NCI-H774 (cell line): ENCODE measurements at places on chromosomes 7 and 10.

GRCh38 chr7:132580277-132580676, 4.0 kb upstream of the PLXNA4 start:
- no peak for DNase-seq

- DNase-seq = no peak
Measured at GRCh38 chr7:47056731-47057130, 525.2 kb downstream of the TNS3 start.

- no peak for DNase-seq
Measured at GRCh38 chr7:1548438-1548831, 7.6 kb downstream of the TMEM184A start.

DNA sequence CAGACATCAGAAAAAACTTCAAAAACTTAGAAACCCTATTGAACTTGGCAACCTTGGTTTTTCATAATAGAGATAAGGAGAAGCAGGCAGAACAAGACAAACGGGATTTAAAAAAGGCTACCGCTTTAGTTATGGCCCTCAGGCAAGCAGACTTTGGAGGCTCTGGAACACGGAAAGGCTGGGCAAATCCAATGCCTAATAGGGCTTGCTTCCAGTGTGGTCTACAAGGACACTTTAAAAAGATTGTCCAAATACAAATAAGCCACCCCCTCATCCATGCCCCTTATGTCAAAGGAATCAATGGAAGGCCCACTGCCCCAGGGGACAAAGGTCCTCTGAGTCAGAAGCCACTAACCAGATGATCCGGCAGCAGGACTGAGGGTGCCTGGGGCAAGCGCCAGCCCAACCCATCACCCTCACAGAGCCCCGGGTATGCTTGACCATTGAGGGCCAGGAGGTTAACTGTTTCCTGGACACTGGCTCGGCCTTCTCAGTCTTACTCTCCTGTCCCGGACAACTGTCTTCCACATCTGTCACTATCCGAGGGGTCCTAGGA, 115.3 kb downstream of the NRCAM start:
- no peak for DNase-seq

DNA sequence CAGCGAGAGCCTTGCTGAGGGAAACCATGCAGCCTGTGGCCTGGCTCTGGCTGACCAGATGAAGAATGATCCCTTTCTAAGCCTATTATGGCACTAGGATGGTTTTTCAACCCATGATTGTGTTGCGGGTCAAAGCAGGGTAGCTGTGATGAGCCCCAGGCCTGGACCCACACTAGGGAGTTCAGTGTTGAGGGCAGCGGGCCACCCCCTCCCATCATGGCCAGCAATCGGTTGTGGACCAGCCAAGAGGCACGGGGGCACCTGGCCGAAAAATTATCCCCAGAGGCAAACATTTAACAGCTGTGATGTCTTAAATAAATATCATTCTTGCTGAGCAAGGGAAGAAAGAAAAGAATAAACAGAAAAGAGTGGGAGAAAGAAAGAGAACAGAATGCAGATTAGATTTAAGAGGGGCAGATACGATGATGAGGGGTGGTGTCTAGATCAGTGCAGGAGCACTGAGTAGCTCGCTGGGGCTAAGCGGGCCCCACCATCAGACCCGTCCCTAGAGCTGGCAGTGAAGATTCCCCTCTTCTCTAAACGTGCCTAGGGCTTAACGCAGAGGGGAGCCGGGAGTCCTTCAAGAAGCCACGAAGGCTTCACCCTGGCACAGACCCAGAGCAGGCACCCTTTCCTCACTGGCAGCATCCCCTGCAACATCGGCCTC, 82.7 kb downstream of the SLC37A3 start:
- DNase-seq = no peak

GRCh38 chr7:157687158-157687557, 350.4 kb downstream of the DNAJB6 start:
- no peak for DNase-seq

DNA sequence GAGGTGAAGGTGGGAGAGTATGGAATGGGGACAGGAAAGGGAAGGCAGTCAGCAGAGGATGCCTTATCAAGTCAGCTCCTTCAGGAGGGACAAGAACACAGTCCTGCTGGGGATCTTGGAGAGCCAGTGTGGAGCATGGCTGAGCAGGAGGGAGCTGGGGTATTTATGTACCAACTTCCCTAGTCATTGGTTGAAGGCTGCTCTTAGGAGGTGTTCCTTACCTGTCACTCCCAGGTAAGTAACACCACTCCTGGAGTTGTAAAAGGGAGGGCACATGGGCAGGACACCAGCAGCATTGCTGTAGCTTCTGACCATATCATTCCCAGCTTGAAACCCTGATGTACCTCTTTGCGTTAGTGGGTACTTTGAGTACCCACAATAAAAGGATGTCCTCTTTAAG, 29.8 kb downstream of the SLC29A3 start:
- DNase-seq = no peak

DNA sequence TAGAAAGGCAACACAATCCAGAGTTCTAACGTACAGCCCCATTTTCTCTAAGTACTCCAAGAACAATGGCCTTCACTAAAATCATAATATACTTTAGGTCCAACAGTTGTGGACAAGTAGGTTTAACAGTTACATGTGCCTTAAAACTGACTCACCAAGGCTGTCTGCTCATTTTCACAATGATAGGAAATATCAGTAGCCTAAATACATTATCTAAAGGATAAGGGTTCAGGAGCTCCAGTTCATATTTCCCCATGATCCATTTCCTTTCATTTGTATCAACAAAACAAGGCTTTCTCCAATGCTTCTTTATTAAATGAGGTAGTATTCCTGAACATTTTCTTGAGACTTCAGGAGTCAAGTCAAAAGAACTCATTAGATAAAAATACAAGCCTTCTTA, 164.0 kb downstream of the SLC25A13 start:
- DNase-seq = no peak

DNA sequence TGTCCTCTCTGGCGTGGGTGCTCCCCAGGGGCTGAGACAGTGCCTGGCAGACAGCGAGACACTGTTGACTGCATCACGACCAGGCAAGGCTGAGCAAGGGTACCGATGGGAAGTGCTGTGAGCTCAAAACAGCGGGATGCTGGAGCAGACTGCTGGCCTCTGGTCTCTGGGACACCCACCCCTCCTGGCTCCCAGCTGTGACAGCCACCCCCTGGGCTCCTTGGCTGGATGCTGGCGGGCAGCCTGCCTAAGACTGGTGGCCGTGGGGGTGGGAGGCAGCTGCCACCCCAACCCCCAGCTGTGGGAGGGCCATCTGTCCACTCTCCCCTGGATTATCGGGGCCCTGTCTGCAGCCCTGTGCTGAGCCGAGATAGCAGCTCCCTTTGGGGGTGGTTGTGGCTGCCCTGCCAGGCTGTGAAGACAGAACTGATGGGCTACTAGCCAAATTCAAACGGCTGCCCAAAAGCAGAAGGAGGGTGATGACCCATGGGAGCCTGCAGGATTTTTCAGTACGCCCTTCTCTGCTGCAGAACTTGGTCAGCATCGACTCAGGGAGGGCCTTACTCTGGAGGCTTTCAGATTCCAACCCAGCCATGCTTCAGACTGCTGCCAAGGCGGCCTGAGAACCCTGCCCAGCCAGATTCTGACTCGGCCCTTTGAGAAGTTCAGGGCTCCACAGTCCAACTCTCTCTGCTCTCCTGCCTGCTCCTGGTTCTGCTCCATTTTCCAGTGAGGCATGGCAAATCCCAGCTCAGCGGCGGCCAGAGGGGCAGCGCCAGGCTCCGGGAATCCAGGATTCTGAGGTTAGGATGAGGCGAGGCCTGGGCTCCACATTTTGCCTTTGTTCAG, 125.3 kb downstream of the NEURL1 start:
- no peak for DNase-seq

- DNase-seq = no peak
Measured at GRCh38 chr7:23938215-23938614, 228.2 kb downstream of the STK31 start.

DNA sequence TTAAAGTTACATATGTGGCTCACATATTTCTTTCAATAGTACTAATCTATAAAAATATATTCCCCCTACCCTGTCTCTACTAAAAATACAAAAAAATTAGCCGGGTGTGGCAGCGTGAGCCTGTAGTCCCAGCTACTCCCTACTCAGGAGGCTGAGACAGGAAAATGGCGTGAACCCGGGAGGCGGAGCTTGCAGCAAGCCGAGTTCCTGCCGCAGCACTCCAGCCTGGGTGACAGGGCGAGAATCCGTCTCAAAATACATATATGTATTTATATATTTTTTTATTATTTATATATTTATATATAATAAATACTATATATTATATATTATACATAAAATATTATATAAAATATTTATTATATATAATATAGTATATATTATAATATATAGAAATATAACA, 69.7 kb upstream of the GRM3 start:
- no peak for DNase-seq

DNA sequence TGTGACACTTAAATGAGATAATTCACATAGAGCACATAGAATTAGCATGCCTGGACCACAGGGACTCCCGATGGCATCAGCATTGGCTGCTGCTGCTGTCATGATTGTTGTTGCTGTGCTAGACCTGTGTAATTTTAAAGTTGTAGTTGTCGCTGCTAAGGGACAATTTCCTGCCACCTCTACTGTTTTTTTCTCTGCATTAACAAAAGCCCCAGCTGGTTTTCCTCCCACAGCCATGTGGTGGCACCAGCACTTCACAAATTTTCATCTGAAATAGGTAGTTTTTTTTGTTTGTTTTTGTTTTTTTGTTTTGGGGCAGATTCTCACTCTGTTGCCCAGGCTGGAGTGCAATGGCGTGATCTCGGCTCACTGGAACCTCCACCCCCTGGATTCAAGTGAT, 25.4 kb upstream of the PRXL2A start:
- DNase-seq = peak; percentile 17

GRCh38 chr7:37208528-37208927, 240.1 kb downstream of the ELMO1 start:
- DNase-seq = peak; percentile 45

DNA sequence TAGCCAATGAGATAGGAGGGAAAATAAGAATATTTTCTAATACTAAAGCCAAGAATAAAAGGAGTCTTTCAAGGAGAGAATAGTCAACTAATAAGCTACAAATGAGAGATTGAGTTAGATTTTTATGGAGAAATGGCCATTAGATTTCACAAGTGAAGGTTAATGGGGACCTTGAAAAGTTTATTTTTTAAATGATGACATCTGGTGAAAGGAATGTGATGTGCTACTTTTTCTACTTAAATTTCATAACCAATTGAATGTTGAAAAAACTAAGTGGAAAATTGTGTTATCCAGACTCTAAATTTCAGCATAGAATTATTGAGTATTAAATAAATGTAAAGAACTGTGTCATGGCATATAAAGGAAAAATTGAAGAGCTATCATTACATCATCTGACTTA, 125.7 kb downstream of the TSPAN12 start:
- DNase-seq = no peak

DNA sequence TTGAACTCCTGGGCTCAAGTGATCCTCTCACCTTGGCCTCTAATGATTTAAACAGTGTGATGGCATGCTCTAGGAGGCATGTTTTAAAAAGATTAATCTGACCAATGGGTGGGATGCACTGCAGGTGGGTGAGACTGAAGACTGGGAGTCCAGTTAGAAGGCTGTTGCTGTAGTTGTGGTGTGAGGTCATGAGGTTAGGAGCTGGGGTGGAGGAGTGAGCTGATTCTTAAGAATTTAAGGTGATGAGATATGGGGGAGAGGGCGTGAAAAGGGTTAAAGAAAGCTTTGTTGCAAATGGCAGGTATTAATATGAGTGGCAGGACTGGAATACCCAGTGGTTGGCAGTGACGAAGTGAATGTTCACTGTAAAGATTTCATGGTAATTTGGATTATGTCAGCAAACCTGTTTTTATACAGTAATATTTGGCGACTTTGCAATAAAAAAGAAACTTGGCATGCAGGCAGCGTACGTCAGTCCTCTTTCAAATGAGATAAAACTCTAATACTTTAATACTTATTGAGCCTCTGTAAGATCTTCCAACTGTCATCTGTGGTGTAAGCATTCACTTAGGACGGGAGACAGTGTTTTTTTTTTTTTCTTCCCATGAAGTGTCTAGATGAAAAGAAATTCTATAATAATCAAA, 72.8 kb upstream of the MTPN start:
- DNase-seq = no peak

DNA sequence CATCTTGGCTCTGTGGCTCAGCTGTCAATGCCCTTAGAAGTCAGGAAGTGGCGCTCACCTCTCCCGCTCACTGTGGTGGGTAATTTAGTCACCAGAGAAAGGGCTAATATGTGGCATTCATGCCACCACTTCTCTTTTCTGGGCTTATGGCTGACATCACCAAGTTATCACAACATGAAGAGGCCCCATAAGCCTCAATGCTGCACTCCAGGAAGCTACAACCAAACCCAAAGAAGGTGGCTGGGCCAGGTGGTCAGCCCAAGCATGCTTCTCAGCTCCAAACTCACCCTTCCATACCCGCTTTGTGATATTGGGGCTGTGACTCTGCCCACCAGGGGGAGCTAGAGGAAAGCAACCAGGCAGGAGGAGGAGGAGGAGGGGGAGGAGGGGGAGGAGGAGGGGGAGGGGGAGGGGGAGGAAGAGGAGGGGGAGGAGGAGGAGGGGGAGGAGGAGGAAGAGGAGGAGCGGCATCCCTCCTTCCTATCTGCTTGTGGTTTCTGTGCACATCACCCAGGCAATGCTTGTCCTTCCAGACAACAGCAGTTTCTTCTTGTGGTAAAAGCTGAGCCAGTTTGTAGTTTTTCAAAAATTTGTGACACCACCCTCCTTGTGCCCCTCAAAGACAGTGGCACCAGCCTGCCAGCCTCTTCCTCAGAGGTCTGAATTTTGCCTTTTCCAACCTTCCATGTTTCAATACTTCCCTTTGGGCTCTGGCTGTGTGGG, 42.1 kb downstream of the CYP26A1 start:
- DNase-seq = peak; percentile 12

DNA sequence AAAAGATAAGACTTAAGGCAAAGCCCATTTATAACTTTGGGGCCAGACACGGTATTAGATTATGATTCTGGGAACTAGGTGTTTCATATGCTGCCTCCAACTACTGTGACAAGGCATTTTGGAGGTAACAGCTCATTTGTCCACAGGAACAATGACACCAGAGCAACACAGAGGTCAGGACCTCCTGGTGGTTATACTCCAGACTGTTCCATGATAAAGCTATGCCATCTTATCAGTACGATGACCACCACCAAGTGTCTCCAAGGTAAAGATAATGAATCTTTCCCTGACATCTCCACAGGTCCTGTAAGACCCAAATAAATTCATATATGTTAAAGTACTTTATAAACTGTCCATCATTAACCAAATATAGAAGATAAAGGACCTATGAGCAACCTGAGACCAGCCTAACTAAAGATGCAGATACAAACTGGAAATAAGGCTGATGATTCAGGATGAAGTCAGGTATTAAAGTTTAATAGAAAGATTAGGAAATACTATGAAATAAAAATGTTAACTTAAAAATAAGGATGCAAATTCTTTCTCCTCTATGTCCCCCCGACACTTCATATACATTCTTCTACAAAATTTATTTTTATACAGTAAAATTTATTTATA, 26.2 kb downstream of the CUL2 start:
- DNase-seq = no peak

DNA sequence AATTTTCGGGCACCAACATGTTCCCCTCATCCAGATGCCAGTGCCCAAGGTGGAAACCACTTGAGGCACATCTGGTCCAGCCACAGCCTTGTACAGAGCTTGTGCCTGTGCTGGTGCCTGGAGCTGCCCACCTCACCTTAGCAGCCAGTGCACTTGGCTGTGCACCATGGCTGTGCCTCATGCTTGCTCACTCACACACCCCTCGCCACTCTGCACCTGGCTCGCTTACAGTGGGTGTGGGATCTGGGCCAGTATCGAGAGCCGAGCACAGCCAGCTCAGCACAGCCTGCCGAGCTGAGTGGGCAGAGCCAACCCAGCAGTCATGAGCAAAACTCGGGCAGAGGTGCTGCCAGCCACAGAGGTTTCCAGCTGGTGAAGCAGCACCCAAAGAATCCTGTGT, 139.9 kb upstream of the NUPR2 start:
- no peak for DNase-seq

GRCh38 chr7:44415047-44415446, 75.4 kb downstream of the NUDCD3 start:
- no peak for DNase-seq
